Pancreas (tissue), 10 donors: ENCODE measurements at places on chromosomes 12 and 14.
A peak's percentile ranks its signal among the peaks of the same experiment; 100 is the strongest.

DNA sequence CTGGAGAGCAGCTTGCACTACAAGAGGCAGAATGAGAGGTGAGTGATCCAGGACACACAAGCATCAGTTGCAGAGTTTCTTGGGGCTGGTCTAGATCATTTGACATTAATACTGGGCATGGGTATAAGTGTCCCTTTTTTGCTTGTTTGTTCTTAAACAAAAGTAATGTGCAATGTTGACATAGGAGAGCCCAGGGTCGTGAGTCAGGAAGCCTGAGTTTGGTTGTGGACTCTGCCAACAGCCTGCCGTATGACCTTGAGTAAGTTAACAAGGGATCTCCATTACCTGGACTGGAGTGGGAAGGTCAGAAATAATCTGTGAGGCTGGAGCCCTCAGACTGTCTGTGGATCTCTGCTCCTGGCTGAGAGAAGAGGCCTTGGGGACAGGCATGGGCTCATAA is 170.3 kb downstream of the KCNA5 start:
- no peak for DNase-seq

- no peak for DNase-seq
Measured at GRCh38 chr12:88633312-88633711, 53.0 kb upstream of the KITLG start.

DNA sequence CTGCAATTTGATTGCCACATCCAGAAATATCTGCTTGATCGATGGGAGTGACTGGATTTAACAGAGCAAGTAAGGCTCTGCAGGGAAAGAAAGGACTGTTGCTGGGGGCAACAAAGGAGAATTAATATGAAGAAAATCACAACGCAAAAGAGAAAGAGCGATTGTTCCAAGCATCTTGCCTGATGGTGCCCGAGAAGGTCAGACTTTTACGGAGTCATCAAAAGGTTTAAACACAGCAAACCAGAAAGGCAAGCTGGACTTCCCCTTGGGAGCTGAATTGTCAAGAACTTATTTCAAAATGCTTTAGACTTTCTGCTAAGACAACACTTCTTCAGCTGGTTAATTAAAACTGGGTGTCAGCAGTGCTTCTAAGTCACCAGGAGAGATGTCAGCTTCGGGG is 791.5 kb downstream of the MED13L start:
- no peak for DNase-seq

GRCh38 chr12:51600721-51601120 is 9.7 kb downstream of the SCN8A start:
- no peak for DNase-seq

DNA sequence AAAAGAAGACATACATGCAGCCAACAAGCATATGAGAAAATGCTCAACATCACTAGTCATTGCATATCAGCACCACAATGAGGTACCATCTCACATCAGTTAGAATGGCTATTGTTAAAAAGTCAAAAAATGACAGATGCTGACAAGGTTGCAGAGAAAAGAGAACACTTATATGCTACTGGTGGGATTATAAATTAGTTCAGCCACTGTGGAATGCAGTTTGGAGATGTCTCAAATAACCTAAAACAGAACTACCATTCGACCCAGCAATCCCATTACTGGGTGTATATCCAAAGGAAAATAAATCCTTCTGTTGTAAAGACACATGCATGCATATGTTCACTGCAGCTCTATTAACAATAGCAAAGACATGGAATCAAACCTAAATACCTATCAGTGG is 238.4 kb downstream of the KCNC2 start:
- no peak for DNase-seq

- no peak for DNase-seq
Measured at GRCh38 chr14:41629876-41630275, 23.2 kb downstream of the LRFN5 start.

DNA sequence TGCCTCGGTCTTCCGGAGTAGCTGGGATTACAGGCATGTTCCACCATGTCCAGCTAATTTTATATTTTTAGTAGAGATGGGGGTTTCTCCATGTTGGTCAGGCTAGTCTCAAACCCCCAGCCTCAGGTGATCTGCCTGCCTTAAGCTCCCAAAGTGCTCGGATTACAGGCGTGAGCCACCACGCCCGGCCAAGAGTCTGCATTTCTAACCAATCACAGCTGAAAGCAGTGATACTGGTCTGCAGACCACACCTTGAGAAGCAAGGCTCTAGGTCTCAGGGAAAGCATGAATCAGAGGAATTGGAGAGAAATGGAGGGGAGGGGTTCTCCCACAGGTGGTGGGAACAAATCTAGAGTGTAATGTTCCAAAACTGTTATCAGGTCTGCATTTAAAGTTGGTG is 55.2 kb upstream of the TMEM263 start:
- DNase-seq, result no peak

- no peak for DNase-seq
Measured at GRCh38 chr12:77401064-77401769, 335.8 kb upstream of the E2F7 start.

DNA sequence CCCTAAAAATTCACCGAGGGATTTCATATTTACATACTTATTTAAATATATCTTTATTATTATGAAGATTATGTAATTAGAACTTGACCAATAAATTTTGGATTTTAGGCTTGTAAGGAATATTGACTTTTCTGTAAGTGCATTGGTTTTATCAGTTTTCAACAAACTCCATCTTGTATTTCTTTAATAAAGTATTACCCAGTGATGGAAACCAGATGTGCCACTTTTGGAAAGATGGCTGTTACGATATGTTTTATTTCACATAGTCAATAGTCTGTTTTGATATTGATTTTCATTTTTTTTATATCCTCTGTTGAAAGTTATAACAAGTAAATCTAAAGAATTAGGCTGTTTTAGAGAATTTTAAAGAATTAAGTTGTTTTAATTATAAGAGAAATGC is 1.8 kb downstream of the MON2 start:
- no peak for DNase-seq

DNA sequence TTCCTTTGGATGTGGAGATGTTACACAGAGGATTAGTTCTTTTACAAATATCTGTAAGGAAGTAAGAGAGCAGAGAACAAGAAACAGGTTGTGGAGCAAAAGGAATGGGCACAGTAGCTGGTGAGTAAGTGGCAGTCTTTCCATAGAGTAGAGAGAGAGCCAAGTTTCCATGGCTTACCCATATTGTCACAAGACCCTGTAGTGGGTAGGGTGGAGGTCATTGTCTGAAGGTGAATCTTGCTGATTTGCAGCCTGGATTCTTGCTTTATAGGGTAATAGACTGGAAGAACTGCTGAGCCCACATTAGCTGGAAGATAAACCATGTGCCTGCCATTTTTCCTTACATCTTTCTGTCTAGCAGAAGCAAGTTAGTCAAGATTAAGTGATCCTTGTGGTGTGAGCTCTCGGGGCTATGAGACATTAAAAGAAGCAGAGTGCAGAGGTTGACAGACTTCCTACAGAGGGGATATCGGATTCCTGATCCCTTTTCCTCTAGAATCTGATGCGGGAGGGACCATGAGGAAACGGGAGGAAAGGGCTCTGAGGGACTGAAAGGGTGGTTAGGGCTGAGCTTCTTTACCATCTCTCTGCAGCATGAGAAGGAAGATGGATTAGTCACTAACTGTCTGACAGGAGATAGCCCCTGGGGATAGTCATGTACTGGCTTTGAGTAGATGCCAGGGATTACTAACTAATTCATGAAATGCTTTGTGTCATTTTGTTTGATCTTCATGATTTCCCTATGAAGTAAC is 44.0 kb upstream of the LRTM2 start:
- DNase-seq, result no peak

DNA sequence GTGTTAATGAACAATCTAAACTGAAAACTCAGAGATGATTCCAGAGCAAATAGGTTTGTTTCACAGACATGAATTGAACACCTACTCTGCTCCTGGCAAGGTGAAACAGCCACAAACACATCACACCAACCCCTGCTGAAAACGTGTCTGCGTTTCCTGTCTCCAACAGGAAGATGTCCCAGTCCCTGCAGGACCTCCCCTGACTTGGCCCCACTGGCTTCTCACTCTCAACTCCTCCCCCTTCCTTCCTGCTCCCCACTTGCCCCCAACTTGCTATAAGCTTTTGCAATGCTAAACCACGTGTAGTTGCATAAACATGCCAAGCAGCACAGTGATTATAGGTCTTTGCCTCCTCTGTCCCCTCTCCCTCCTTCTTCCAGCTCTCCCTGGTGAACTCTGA is 567.6 kb downstream of the BCL11B start:
- DNase-seq, result no peak

DNA sequence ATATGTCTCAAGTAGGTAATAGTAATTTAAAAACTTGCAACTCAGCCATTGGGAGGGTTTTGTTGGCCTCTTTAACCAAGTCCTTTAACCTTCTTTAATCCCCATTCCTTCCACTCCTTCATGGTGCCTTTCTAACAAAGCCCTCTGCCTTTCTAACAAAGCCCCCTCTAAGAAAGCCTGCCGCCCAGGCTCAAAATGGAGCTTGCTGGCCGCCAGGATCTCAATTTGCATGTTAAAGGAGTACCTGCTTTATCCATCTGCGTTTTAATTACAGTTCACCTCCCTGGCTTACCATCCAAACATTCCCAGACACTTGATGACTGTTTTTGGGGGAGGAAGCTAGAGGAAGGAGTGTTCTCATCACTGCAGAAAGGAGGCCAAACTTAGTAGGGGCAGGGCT is 183.4 kb downstream of the PTPN11 start:
- DNase-seq, result no peak

DNA sequence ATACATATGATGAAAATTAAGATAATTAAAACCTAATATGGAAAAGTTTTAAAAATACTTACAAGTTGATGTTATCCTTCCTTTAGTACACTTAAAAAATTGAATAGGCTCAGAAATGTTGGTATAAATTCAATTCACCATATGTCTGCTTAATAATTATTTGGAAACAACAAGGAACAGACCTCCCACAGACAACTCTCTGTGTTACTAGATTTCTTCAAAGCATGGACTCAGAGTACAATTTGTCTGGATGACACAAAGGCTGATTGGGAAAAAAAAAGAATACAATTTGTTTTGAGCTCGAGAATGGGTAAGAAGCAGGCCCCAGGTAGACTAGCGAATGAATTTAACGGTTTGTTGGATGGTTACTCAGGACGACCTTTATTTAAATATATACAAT is 48.9 kb upstream of the BTG1 start:
- no peak for DNase-seq

DNA sequence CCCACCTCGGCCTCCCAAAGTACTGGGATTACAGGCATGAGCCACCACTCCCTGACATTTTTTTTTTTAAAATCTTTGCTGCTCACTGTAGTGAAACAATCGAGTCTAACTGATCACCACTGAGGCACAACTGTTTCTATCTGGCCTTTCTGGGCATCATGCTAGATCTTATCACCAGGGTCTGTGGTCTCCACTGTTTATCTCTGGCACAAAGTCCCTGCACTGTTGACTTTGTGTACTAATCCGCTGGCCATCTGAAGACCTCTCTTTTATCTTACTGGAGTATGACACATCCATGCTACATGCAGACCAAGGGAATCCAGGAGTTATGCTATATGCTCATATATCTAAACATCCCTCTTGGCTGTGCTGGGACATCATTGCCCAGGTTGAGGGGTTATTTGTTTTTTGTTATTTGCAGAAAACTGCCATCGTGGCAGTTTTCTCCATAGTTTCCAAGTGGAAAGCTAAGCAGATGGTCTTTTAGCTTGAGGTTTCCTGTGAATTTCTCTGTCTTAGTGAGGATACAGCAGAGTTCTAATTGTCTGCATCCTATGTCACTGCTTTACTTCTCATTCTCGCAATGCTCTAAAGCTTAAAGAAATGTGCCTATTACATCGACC is 456.9 kb downstream of the CCER1 start:
- DNase-seq, result no peak

- no peak for DNase-seq
Measured at GRCh38 chr14:90632871-90633270, 183.4 kb downstream of the TTC7B start.

GRCh38 chr12:88638388-88638787 is 58.1 kb upstream of the KITLG start:
- DNase-seq, result no peak

DNA sequence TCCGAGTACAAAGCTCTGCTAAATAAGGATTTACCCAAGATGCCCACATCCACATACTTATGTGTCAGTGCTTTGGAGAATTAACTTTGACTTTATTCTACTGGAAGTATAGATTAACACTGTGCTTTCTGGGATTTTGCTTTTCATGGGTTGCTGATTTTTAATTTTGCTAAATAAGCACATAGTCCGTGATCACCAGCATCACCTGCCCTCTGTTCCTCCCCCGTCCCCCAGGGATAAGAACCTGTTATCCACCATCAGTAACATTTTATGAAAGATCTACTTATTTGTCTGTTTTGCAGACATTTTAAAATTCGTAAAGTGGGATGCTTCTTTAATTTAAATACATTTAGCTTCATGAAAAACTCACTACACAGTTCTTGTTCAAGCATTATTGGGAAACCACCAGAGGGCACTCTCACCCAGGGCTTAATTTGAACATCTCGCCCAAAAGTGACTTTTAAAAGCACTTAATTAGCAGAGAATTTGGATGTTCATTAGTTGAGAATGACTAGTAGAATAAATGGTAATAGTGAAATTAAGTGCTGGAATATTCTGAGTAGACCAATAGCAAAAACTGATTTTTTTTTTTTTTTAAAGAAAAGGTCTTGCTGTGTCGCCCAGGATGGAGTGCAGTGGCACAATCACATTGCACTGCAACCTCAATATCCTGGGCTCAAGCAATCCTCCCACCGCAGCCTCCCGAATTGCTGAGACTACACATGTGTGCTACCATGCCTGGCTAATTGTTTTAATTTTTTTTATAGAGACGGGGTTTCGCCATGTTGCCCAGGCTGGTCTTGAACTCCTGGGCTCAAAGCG is 35.7 kb downstream of the MRPL42 start:
- DNase-seq, result peak; percentile 24

- DNase-seq, result no peak
Measured at GRCh38 chr12:127822809-127823411, 444.1 kb upstream of the TMEM132C start.

GRCh38 chr12:45611061-45611460 is 118.4 kb upstream of the ARID2 start:
- no peak for DNase-seq

DNA sequence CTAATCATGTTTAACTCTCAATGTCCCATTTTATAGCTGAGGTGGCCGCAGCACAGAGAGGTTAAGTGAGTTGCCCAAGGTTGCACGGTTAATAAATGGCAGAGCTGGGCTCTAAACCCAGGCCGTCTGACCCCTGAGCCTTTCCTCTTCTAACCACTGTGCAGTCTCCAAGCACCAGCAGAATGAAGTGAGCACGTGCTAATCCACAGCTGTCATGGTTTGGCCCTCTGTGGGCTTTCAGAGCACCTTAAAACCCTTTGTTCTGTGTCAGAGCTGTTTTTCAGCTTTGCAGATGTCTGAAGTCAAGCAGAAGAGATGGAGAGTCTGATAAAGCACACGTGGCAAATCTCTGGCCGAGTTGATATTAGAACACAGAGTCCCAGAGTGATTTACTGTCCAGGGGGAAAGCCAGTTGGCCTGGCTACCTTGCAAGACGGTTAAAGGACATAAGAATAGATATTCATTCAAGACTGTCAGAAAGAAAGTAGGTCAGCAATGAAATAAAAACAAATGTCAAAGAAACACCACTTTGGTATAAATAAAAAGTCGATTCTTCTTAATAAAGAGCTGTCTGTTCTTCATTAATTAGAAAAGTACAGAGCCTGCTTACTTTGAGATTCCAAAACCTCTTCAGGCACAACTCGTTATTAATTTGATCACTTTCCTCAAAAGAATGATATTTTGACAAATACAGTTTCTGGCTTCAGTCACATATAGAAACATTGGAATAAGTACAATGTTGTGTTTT is 107.3 kb downstream of the CRADD start:
- DNase-seq, result no peak

GRCh38 chr12:2185751-2186341 is 133.1 kb downstream of the CACNA1C start:
- peak; percentile 18 for DNase-seq

GRCh38 chr12:91603060-91603459 is 420.4 kb upstream of the DCN start:
- no peak for DNase-seq
